Activated T-helper 1 cell treated with anti-CD3 and anti-CD28 coated beads, Interleukin-2, amount 50 U/mL, for 16 hours (primary cell): ENCODE measurements at places on chromosomes 6 and 20.

- no peak for DNase-seq
Measured at GRCh38 chr6:108492131-108492766, 68.5 kb upstream of the FOXO3 start.

DNA sequence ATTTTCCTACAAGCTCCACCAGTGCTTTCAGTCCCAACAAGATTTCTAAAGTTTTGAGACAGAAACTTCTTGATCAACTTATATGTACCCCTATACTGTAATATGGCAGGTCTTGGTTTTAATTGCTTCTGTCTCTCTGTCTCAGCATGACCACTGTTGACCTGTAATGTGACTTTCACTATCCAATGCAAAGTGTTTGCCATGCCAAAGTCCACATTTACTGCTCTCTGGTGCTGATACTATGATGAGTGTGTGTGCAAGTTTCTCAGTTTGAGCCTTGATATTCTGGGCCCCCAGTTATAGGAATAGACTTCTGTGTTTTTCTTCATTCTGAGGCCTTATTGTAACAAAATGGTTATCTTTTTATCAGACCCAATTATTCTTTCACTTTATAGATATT is 45.8 kb downstream of the OR2J2 start:
- no peak for DNase-seq

DNA sequence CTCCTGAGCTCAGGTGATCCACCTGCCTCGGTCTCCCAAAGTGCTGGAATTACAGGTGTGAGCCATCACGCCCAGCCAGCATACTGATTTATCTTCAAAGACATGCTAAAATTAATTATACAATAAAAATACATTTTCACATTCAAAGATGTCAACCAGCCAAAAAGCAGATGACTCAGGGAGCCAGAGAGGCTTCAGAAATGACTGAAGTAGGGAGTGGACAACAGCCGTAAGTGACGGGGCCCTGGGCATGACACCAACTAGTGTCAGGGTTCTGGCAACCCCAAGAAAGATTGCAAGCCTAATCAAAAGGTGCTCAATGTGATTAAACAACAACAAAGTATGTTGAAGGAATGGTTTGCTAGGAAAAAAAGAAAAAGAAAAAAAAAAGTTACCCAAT is 28.4 kb downstream of the GPLD1 start:
- no peak for DNase-seq

GRCh38 chr20:33840160-33840559 is 29.0 kb downstream of the CHMP4B start:
- no peak for DNase-seq

GRCh38 chr6:49618257-49618656 is 18.4 kb downstream of the RHAG start:
- DNase-seq, result no peak

DNA sequence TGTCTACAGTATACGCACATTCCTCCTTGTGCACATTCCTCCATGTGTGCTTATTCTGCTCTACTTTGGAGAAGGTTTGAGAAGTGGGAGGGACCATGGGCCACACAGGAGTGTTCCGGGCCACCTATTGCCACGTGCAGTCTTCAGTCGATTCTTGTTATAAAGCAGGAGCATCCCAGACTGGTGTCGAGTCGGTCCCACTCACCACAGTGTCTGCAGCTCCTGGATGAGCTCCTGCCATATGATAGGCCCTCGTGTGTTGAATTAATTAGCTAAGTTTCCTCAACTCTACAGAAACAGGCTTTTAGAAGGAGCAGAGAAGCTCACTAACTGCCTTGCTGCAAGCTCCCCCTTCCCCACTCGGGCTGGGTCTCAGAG is 22.6 kb downstream of the ENTPD6 start:
- no peak for DNase-seq

DNA sequence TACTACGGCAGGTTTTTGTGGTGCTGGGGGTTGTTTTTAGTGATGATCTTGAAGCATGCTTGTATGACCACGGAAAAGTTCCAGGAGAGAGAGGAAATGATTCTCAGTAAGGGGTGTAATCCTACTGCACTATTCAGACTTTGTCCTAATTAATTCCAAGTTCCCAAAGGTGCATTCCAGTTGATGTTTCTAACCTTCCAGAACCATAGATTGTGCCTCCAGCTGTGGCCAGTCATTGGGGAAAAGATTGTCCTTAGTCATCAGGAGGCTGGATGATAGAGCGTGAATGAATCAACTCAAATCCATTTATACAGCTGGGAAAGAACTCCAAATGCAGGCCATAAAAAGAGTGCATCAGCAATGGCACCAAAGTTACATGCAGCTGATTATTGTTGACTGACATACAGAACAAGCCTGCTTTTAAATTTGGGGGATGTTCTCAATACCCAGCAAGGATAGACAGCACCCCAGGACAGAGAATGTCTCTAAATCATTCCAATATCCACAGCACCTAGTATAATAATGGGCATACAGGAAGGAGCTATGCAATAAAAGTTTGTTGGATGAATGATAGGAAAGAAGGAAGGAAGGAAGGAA is 27.8 kb upstream of the PKHD1 start:
- no peak for DNase-seq

- no peak for DNase-seq
Measured at GRCh38 chr6:42279966-42280629, 62.4 kb upstream of the MRPS10 start.

DNA sequence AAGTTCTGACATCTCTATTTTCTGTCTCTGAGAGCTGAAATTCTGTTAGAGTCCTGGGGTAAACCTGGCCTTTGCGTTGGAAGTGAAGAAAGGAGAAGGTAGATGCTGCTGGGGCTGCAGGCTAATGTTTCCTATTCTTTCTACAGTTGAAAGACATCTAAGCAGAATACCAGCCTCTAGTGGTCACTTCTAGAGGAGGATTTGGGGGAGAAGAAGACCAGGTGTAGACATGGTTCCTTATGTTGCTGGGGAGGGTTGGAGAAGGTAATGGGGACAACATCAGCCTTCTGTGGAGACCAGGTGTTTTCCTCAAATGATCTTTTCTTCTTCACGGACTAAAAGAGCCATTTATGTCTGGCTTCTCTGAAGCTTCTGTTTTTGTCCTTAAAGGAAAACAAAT is 62.6 kb downstream of the BTBD3 start:
- DNase-seq, result no peak

DNA sequence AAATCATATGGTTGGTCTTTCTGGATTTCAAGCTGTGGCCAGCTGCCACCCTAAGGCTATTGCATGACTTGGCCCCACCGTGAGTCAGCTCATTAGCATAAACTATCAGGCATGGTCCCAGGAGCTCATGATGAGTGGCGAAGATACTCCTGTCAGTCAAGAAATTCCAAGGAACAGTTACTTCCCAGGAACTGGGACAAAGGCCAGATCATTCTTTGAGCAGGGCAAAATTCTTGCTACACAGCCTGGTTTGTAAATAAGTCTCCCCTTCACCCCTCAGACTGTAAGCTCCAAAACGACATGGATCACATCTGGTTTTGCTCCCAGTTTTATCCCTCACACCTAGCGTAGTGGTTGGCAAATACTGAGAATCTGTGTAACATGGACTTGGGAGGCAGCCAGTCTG is 33.0 kb upstream of the KIAA1586 start:
- no peak for DNase-seq

DNA sequence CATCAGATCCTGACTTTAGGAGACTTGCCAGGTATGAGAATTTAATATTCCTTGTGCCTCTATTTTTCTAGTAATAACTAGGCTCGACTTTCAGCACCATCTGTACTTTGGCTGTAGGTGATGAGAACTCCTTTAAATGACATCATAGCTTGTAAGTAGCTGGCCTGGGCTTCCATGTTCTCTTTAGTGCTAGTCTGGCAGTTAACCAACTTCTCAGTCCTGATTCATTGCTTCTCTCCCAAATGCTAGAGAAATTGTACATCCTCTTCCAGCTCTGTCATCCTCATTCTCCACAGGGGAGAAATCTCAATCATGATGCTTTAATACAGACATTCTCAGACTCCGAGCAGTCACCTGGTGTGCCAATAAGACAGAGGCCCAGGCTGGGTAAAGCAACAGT is 143.5 kb upstream of the MOCS1 start:
- no peak for DNase-seq

GRCh38 chr6:162409741-162410691 is 317.6 kb downstream of the PRKN start:
- DNase-seq, result no peak

DNA sequence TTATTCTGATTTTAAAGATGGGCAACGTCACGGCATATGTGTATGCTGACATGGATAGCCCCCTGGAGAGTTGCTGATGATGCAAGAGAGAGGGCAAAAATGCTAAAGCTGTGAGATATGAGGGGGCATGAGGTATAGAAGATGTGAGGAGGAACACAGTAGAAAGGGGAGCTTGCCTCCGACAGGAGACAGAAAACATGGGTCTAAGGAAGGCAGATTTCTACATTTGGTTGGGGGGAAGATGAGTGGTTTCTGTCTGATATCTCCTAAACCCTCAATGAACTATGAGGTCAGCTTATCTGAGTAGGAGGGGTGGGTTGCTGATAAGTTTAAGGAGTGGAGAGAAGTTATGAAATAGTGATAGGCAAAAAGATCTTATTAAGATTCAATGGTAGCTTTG is 6.0 kb downstream of the RNF24 start:
- DNase-seq, result no peak
